Right kidney (tissue), 9 donors: ENCODE measurements at places on chromosomes 6 and 20.
A peak's percentile ranks its signal among the peaks of the same experiment; 100 is the strongest.

DNA sequence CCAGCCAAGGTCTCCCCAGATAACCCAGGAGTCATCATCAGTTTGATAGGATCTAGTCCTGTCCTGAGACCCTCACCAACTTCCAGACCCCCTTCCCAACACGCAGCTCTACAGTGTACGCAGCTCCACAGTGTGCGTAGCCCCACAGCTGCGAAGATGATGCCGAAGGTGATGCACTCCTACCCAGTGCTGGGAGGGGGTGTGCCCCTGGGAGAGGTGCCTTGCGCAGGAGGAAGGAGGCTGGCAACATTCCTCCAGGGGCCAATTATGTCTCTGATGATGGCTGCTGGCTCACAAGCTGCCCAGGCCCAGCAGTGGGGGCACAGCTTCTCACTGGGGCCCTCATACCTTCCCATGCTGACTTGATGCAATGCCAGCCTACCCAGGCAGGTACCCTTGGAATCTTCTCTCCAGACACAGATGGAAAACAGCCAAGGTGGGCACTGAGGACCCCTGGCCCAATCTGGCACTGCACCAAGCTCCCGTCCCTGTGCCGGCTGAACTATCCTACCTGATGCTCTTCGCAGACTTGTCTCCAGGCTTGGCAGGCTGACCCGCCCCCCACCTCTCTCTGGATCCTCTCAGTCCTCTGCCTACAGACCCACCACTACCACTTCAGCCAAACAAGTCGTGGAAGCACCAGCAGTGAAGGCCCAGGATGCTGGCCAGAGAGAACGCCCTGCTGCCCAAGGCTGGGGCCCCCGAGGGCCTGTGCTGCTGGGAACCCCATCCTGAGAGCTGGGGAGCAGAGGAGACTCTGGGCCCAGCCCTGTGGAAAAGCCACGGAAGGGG lies 1.4 kb downstream of the ZNF512B start:
- no peak for DNase-seq

GRCh38 chr20:595330-596308 lies 14.5 kb downstream of the TCF15 start:
- peak; percentile 22 for DNase-seq

- DNase-seq, result no peak
Measured at GRCh38 chr6:107877968-107878367, 53.9 kb upstream of the SCML4 start.

DNA sequence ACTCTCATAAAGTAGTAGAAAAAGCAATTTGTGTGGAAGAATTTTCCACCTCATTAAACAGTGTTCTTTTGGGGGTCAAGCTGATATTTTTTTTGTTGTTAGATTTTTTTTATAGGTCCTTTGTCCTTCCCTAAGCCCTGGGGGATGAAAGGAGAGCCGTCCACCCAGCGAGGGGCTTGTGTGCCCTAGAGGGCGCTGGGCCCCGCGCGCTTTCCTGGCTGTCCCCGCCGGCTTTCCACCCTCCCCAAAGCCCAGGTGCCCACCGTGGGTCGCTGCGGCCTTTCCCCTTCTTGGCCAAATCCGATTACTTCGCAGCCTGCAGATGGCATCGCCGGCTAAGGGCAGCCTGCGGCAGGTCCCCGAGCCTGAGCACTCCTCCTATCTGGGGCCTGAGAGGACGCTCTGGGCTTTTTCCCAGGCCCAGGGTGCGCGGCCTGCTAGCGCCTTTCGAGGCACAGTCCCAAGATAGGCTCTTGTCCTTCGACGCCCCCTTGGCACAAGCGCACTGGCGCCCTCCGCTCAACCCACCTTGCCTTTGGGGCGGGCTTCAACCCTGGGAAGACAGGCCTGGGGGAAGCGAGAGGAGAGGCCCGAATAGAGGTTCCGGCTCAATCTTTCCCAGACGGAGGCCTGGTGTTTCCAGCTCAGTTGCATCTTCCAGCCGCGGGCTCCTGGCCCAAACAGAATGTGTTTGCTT lies 33.6 kb downstream of the TFAP2A start:
- DNase-seq, result peak; percentile 71

DNA sequence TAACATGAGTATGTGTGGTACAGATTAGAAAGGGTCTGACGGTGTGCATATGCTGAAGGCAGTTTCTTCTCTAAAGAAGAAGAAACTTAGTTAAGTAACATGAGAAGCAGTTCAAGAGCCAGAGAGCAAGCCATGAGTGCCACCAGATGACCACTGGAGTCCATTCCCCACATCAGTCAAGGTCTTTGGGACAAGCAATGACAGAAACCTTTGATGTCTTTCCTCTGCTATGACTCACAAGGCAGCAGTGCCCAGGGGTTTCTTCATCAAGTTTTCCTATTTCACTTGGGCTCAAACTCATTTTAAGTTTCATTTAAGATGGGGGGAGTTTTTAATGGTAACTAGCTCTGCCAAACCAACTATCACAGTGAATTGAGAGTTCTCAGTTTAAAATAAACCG lies 303.8 kb upstream of the TBX18 start:
- no peak for DNase-seq

- DNase-seq, result no peak
Measured at GRCh38 chr6:73362358-73362757, at the start of gene KHDC3L. TSS of gene KHDC3L (plus strand) at chr6:73362658. CDS start at chr6:73362730, 72 bp downstream.

GRCh38 chr6:156699017-156699421 lies 78.2 kb upstream of the ARID1B start:
- no peak for DNase-seq

- DNase-seq, result no peak
Measured at GRCh38 chr6:163579880-163580295, 165.4 kb downstream of the QKI start.

DNA sequence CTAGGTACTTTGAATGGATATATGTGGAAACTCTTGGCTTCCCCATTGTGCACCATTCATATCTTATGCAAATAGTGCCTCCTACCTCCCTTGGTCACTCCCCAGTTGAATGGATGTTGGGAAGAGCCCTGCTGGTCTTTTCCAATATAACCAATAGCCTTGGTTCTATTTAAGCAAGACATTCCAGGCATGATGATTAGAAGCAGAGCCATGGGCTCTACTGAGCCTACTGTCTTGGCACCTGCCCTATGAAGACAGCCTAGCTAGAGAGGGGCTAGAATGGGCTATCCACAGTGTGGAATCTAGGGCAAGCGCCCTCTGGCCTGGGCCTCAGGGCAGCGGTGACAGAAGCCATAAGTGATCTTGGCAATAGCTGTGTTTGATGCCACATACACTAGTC lies 15.6 kb downstream of the SLC17A1 start:
- DNase-seq, result no peak

DNA sequence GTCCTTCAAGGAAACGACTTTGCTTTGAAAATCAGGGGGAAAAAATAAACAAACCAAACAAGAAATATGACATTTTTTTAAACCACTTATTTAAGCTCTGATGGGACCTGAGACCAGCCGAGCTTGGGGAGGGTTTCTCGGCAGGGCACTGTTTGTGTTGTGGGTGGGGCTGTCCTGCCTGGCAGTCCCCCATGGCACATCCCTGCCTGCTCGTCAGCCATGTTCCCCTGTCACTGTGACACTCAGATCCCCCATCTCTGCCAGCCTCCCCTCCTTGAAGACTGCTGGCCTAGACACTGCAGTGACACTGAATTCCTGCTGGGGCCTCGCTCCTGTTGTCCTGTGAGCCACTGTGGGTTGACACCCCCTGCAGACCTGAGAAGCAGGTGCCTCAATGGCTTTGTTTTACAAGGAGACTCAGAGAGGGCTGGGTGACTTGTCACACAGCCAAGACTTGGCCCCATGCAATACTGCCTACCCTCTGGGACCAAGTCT lies 95.1 kb upstream of the PTPN1 start:
- DNase-seq, result no peak
